Stimulated activated CD4-positive, alpha-beta T cell treated with anti-CD3 and anti-CD28 coated beads, Interleukin-4, amount 100 ng/mL, for 4 hours (primary cell): ENCODE measurements at places on chromosomes 6 and 20.

- no peak for DNase-seq
Measured at GRCh38 chr6:70180901-70181599, 121.8 kb downstream of the COL9A1 start.

GRCh38 chr6:14176429-14176828 lies 58.9 kb downstream of the CD83 start:
- DNase-seq: no peak

GRCh38 chr6:107524626-107525025 lies 34.7 kb downstream of the SOBP start:
- no peak for DNase-seq

DNA sequence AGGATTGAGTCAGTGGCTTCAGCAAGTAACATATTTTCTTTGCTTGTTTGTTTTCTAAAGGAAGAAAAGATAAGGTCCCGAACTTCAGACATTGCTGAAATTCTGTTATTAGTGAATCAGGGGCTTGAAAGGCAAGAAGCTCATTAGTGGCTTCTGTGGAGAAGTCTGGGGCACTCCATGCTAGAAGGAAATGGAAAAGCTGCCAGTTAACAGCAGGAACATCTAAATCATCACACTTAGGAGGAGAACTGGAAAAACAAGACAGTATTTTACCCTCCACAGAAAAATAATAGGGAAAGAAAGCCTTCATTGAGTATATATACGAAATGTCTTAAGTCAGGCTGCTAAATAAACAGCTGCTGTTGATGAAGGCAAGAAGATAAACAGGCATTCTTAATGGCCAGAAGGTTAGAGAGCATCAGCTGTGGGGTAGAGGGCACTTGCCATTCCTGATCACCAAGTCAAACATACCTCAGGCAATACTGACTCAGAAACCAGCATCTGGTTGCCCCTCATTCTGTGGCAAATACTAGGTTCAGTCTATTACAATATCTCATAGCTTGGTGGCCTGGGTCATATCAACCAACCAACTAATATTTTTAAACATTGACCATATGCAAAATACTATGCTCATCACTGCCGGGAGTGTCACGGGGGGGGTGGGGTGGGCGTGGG lies 143.2 kb upstream of the TENT5A start:
- DNase-seq: no peak

- DNase-seq: no peak
Measured at GRCh38 chr6:13035606-13036005, 292.7 kb downstream of the TBC1D7 start.

- no peak for DNase-seq
Measured at GRCh38 chr20:55540013-55540412, 465.3 kb downstream of the CBLN4 start.

DNA sequence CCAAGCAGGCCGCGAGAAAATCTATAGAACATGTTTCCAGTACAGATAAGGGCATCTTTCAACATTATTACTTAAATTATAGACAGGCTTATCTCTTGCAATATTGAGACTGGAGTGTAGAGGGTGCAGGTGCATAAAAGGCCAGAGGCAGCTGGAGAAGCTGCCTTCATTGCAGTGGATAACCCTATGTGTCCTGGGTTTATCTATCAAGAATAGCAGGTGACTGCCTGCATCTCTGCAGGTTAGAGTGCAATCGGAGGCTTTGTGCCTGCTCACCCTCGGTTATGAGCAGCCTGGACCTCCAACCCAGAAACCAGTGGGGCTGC lies 28.7 kb upstream of the ECI2 start:
- no peak for DNase-seq

DNA sequence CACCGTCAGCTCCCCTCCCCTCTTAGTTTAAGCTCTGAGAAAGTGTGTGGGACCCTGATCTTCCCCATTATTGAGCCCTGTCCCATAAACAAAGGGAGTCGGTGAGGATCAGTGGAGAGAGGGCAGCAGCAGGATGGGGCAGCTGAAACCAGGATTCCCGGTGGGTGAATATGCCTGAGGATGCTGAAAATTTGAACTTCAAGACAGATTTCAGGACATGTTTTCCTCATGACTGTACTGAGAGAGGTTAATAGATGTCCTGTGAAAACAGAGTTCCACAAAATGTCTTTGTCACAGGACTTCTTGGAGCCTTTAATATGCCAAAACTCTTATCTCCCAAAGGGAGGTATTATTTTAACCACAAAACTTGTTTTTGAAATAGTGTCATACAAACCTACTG lies 53.5 kb upstream of the SLC22A16 start:
- no peak for DNase-seq

GRCh38 chr20:17795003-17795402 lies 95.2 kb downstream of the BANF2 start:
- no peak for DNase-seq

DNA sequence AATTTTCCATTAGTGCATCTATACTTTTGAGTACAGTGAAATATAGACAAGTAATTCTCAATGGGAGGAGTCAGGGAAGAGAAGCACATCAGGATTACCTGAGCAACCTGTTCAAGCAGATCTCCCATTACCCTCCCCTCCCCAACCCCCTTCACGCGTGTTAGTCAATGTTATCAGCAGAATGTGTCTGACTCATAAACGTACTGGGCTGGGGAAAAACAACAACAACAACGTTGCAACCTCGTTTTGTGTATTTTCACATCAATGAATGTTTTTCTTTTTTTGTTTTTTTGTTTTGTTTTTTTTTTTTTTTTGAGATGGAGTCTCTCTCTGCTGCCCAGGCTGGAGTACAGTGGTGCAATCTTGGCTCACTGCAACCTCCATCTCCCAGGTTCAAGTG lies 287.0 kb upstream of the STXBP5 start:
- no peak for DNase-seq

- no peak for DNase-seq
Measured at GRCh38 chr6:39929039-39929732, 5.1 kb downstream of the MOCS1 start.

GRCh38 chr6:3773678-3774298 lies 22.3 kb upstream of the PXDC1 start:
- DNase-seq: no peak

DNA sequence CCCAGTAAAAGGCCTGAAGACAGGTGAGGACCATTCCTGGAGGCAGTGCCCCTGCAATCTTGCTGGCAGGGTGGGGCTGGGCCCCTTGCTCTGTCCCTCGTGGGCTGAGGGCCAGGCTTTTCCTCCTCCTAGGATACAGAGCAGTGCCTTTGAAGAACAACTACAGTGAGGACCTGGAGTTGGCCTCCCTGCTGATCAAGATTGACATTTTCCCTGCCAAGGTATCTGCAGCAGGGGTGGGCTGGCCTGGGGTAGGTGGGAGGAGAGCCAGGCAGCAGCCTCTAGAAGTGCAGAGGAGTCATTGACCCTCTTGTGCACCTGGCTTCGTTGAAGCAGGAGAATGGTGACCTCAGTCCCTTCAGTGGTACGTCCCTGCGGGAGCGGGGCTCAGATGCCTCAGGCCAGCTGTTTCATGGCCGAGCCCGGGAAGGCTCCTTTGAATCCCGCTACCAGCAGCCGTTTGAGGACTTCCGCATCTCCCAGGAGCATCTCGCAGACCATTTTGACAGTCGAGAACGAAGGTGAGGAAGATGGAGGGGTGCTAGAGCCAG lies 36.5 kb downstream of the PLCG1 start:
- no peak for DNase-seq

GRCh38 chr20:20638878-20639277 lies 73.6 kb downstream of the RALGAPA2 start:
- DNase-seq: no peak

- no peak for DNase-seq
Measured at GRCh38 chr20:59441860-59442810, 141.7 kb downstream of the EDN3 start.

DNA sequence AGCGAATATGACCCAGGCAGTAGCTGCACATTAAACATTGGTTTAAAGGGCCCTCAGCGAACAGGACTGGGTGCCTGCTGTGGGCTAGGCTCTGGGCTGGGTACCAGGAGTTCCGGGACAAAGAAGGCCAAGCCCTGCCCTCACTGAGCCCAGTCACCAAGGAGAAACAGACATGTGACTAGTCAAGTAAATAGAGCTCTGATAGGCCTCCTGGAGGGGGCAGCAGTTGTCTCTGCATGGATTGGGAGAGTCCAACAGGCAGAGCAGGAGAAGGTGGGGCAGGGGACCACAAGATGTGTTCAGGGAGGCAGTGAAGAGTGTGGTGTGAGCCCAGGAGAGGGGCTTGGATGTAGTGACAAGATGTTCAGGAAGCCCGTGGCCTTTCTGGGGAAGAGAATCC lies 3.1 kb downstream of the HM13 start:
- no peak for DNase-seq

DNA sequence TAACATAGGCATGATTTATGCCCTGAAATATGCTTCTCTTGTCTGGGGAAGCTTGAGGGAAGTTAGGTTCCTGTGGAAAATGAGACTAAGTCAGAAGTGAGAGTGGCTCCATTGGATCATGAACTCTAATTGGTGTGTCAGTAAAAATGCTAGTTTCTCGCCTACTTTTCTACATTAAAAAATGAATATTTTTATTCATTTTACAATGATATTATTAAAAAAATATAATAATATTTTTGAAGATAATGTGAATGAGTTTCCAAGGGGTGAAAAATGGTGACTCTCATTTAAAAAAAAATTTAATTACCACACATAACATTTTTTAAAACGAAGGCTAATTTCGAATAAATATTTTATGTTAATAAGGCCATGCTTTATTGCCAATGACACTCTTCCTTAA lies 84.2 kb downstream of the HIVEP1 start:
- DNase-seq: no peak

DNA sequence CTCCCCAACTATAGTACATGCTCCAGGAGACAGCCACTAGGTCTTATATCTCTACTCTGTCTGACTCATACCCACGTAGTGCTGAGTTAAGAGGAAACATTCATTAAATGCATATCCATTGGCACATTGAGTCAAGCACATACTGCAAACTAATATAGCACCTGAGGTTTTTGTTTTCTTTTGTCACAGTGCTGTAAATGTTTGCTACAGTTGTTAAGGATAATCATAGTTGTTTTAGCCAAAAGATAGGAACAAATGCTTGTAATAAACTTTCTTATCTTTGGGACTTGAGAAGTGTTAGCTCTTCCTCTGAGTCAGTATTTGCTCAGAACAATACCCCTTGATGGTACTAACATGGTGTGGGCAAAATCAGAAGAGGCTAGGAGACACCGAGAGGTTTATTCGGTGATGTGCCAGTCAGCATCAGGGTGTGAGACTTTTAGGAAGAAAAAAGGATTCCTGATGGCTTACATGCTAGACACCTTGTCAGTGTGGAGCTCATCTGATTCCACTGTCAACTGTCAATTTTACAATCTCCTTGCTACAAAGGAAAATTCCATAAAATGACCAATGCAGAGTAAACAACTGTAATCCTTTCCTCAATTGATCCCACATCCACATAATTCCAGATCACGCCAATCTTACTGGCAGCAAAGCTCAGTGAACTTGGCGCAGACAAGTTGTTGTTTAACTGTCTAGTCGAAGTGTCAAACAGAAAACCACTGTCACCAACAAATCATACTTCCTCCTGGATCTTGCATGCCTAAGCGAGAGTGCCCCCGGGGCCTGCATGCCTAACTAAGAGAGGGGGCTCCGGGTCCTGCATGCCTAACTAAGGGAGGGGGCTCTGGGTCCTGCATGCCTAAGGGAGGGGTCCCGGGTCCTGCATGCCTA lies 36.1 kb downstream of the ELOVL2 start:
- DNase-seq: no peak

- DNase-seq: no peak
Measured at GRCh38 chr6:154318721-154319120, 37.9 kb downstream of the IPCEF1 start.

DNA sequence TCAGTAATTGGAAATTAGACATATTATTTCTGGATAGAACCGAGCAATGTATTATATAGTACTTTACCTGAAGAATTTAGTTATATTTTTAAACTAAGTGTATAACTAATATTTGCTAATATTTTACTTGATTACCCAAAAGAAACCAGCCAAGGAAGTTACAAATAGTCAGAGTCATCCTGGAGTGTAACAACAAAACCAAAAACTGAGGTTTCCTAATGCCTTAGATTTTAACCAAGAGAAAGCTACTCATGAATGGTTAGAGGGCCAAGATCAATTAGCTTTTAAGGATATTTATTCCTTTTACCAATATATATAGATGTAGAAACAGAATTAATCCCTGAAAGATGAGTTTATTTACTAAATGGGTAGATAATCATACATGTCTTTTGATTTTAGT lies 26.0 kb downstream of the TAB2 start:
- DNase-seq: no peak

GRCh38 chr20:61169874-61170273 lies 82.2 kb upstream of the CDH4 start:
- DNase-seq: no peak

GRCh38 chr20:46222521-46223007 lies 85.7 kb downstream of the CDH22 start:
- no peak for DNase-seq
